Esophagus mucosa (tissue), 1 donor: ENCODE measurements at places on chromosomes 12 and 14. TPM values are rescaled to one million over a fixed set of nuclear protein-coding genes. Genes with fewer than 3 reads are reported as not detected.

GRCh38 chr14:37585971-37586796, 8.9 kb downstream of the FOXA1 start:
- ATAC-seq = no peak

- no peak for ATAC-seq
Measured at GRCh38 chr12:103588680-103589079, 1.6 kb downstream of the STAB2 start.

DNA sequence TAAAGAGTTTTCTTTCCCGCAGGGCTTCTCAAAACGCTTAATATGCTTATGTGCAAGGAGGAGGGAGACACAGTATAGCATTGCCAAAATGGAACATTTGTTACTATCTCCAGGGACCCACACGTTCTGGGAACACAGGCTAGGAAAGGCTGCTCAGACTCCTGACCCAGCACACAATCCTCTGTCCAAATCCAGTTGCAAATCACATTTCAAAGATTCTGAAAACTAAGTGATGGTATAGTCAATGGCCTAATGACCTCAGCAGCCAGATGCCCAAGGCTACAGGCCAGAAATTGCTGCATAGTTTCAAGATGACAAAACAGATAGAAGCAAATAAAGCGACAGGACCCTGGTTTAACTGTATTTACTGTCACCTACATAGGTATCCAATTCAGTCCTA, 97.0 kb upstream of the GRIP1 start:
- ATAC-seq = no peak

- ATAC-seq = no peak
Measured at GRCh38 chr14:28608443-28608842, 158.1 kb upstream of the FOXG1 start.

DNA sequence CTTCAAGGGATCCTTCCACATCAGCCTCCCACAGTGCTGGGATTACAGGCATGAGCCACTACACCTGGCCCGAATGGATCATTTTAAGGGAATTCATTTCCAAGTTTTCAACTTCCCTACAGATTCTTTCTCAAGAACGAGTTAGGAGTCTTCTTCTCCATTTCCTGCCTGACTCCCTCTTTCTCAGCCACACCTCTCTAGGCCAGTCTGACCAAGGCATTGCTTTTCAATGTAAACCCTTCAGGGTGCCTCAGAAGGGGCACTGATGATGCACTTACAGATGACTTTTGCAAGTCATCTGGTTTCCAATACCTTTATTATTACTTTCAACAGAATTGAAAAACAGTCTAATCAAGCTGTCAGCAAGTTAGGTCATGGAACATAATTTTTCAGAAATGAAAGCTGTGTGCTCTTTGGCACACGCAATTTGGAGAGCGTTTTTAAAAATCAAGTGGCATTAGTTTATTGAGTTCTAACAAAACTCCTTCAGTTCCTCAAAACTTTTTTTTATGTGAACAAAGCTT, 47.2 kb downstream of the SVOP start:
- ATAC-seq = no peak

DNA sequence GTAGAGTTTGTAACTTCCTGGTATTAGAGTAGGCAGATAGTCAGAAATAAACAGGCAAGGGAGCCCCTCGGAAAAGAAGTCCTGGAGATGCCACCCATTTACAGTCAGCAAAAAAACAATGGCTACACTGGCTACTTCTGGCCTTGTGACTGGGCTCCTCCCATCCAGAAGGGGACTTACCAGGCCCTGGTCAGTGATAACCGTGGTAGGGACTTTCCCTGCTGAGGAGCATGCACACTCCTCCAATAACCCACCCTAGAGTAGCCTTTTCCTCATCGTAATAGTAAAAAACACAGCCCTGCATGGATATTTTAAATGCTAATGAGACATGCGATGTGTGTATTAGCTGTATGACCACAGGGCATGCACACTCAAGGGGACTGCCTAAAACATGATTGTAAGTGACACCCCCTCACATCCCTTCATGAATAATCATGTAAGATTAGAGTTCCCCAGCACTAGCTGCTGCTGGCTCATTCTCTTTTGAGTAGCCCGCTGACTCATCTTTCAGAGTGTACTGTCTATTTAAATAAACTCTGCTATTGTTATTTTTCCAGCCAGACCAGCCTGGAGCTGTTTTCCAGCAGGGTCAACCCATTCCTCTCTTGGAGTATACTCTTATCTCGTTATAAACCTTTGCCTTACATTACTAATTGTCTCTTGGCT, 413.8 kb upstream of the TMTC1 start:
- ATAC-seq = no peak

DNA sequence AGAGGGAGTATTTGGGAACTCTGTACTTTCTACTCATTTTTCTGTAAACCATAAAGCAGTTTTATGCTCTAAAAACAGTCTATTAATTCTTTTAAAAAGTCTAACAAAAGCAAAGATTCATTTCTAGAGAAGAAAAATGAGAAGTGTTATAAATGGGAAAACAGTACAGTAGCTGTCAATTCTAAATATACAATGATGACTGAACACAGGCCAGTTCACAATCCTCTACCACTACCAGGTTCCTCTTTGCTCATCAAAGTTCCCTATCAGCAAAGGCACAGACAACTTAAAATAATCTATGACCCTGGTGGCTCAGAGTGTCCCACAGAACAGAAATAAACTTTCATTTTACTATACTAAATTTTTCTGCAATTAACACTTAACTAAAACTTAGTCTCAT, 12.5 kb downstream of the NAA25 start:
- ATAC-seq = no peak

Gene ADAM20
- 0.80 TPM for total RNA-seq
